ENCODE measurements at places on chromosomes 16 and 17.

DNA sequence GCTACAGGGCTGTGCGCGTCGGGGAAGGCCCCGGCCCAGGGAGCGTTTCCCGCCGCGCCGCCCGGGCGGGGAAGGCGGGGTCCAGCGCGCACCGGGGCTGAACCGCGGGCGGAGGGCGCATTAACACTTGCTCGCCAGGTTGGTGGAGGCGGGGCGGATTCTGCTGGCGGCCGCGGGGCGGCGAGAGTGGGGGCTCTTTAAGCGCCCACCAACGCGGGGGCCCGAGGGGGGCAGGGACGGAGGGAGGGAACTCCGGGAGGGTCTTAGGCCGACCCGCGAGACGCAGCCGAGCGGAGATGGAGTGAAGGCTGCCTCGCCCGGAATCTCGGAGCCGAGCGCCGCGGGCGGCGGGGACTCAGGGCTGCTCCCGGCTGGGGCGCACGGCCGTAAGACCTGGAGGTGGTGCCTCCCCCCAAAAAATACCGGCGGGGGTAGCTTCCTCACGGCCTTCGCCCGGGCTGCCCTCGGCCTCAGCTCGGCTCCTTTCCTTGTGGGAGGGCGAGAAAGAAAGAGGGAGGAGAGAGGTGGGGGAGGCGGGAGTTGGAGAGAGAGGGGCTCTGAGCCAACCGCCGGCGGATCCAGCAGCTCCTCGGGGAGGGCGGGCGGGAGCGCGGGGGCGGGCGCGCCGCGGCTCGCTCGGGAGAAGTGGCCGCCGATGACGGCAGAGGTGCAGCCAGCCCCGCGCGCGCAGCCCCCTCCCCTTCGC is 415 bp upstream of the FOXF1 start:
- peak overlapping the region; percentile 80 for H3K4me3 ChIP-seq
- H3K27me3 ChIP-seq: peaks cover 64% of the 10 kb centered on the region
- no peaks in the 10 kb centered on the region for H3K36me3 ChIP-seq
- no peak for DNase-seq
- no peak overlapping the region for H3K27ac ChIP-seq

DNA sequence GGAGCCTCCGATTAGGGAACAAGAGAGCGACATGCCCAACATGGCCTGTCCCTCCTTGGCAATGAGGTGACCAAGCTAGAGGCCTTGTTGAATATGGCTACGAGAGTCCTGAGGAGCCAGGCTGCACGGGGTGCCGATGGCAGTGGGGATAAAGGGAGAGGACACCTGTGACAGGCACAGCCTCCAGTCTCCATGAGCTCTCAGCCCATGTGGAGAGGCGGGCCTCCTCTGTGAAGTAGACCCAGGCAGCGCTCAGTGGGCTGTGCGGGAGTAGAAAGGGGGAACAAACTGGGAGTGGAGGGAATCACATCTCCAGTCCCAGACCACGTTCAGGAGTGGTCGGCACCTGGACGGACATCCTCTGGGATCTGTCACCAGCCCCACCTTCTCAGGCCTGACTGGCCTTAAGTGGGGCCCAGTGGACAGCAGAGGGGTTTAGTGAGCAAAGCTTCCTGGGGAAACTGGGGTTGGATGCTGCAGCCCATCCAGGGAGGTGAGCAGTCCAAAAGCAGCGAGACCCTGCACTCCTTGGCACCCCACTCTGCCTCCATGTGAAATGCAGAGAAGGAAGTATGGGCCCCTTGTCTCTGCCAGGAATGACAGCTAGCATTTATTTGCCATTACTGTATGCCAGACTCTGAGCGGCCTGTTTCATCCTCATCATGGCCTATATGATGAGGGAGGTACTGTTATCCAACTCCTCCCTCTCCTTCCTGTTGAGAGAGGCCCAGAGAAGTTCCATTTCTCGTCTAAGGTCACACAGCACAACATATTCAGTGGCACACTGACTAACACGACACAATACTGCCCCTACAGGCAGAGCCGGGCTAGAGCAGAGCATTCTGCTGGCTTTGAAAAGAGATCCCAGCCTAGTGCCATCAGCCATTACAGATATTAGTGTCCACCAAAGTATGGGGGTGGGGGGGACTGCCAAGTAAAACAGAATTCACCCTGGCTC is 4.5 kb upstream of the TMEM92 start:
- no peak overlapping the region for H3K4me3 ChIP-seq
- H3K27ac ChIP-seq: no peak overlapping the region
- peaks cover 2% of the 10 kb centered on the region for H3K36me3 ChIP-seq
- H3K4me1 ChIP-seq: peaks cover 10% of the 10 kb centered on the region
- DNase-seq: peak; percentile 65

- H3K36me3 ChIP-seq: peaks cover 2% of the 10 kb centered on the region
- no peak overlapping the region for H3K27ac ChIP-seq
These were observed 69.8 kb upstream of the METRNL start for GRCh38 chr17:83009414-83010205.

- H3K4me3 ChIP-seq: no peak overlapping the region
- peaks cover 3% of the 10 kb centered on the region for H3K36me3 ChIP-seq
- no peaks in the 10 kb centered on the region for H3K4me1 ChIP-seq
- H3K27ac ChIP-seq: no peak overlapping the region
- no peak for DNase-seq
- peaks cover 42% of the 10 kb centered on the region for H3K27me3 ChIP-seq
These were observed 142.3 kb downstream of the PMP22 start for GRCh38 chr17:15122857-15123256.

GRCh38 chr16:29668267-29668666 is 5.2 kb downstream of the SPN start:
- no peaks in the 10 kb centered on the region for H3K27me3 ChIP-seq
- peak overlapping the region; percentile 99 for H3K27ac ChIP-seq
- H3K36me3 ChIP-seq: peaks cover 82% of the 10 kb centered on the region
- DNase-seq: no peak
- H3K4me1 ChIP-seq: peaks cover 50% of the 10 kb centered on the region
- peak overlapping the region; percentile 95 for H3K4me3 ChIP-seq

GRCh38 chr17:75125984-75126383 is 5.6 kb downstream of the NT5C start:
- H3K4me1 ChIP-seq: peaks cover 28% of the 10 kb centered on the region
- H3K27ac ChIP-seq: no peak overlapping the region
- DNase-seq: no peak
- no peak overlapping the region for H3K4me3 ChIP-seq
- H3K36me3 ChIP-seq: peaks cover 7% of the 10 kb centered on the region
- no peaks in the 10 kb centered on the region for H3K27me3 ChIP-seq

GRCh38 chr16:5875416-5875815 is 777.8 kb upstream of the EEF2KMT start:
- H3K36me3 ChIP-seq: no peaks in the 10 kb centered on the region
- no peaks in the 10 kb centered on the region for H3K27me3 ChIP-seq
- no peaks in the 10 kb centered on the region for H3K4me1 ChIP-seq
- H3K27ac ChIP-seq: no peak overlapping the region
- no peak overlapping the region for H3K4me3 ChIP-seq

DNA sequence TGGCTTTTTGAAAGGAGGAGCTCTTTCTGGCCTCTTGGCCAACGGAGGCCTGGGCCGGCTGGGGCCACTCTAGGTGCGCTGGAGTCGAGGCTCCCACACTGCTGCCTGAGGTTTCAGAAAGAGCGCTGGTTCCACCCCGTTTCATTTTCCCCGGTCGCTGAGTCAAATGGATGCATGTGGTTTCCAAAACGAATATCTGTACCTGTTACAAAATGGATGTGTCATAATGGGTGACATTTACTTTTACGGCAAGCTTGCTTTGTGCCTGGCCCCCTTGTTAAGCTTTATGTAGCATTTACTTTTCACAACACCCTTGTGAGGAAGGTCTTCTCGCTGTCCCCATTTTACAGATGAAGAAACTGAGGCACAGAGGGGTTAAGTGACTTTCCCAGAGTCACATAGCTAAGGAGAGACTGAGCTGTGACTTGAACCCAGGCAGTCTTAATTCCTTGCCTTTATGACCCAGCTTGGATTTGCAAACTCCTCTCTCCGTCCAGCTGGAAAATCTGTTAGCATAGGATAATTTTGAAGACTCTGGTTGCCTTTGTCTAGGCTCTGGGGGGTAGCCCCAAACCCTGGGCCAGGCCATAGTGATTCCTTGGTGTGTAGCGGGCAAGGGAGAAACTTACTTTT is 10.6 kb downstream of the KSR1 start:
- no peak for DNase-seq
- H3K36me3 ChIP-seq: peaks cover 5% of the 10 kb centered on the region

- no peaks in the 10 kb centered on the region for H3K27me3 ChIP-seq
- DNase-seq: no peak
- H3K4me1 ChIP-seq: peaks cover 23% of the 10 kb centered on the region
- peaks cover 22% of the 10 kb centered on the region for H3K36me3 ChIP-seq
- peak within 1 kb of the TSS; percentile 87 for H3K4me3 ChIP-seq
These were observed at the start of gene PLCD3 for GRCh38 chr17:45132320-45132571. Gene PLCD3, minus strand, starts transcription at chr17:45132515. Its CDS starts 105 bp downstream, at chr17:45132410.

- peaks cover 6% of the 10 kb centered on the region for H3K4me1 ChIP-seq
- H3K27ac ChIP-seq: no peak overlapping the region
- H3K27me3 ChIP-seq: no peaks in the 10 kb centered on the region
- DNase-seq: no peak
These were observed 23.0 kb downstream of the TMC6 start for GRCh38 chr17:78105551-78105950.

- DNase-seq: no peak
- H3K36me3 ChIP-seq: no peaks in the 10 kb centered on the region
These were observed 229.6 kb downstream of the MRTFB start for GRCh38 chr16:14300705-14301168.

DNA sequence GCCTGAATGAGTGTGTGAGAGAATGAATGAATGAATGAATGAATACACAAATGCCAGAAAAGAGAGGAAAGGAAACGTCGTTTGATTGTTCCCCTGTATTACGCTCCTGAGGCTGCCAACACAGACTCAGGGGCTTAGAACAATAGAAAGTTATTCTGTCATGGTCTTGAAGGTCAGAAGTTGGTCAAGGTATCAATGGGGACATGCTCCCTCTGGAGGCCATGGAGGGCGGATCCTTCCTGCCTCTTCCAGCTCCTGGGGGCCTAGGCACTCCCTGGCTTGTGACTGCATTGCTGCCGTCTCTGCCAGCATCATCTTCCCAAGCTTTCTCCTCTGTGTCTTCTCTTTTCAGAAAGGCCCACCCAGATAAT is 1.5 kb upstream of the SLC38A8 start:
- H3K4me1 ChIP-seq: peaks cover 2% of the 10 kb centered on the region
- no peak overlapping the region for H3K4me3 ChIP-seq
- peaks cover 13% of the 10 kb centered on the region for H3K27me3 ChIP-seq
- H3K27ac ChIP-seq: peak overlapping the region; percentile 57
- DNase-seq: no peak

GRCh38 chr16:74742051-74742481 is 32.6 kb downstream of the FA2H start:
- H3K27me3 ChIP-seq: peaks cover 38% of the 10 kb centered on the region
- DNase-seq: no peak
- peaks cover 3% of the 10 kb centered on the region for H3K36me3 ChIP-seq
- H3K4me3 ChIP-seq: no peak overlapping the region
- no peaks in the 10 kb centered on the region for H3K4me1 ChIP-seq

DNA sequence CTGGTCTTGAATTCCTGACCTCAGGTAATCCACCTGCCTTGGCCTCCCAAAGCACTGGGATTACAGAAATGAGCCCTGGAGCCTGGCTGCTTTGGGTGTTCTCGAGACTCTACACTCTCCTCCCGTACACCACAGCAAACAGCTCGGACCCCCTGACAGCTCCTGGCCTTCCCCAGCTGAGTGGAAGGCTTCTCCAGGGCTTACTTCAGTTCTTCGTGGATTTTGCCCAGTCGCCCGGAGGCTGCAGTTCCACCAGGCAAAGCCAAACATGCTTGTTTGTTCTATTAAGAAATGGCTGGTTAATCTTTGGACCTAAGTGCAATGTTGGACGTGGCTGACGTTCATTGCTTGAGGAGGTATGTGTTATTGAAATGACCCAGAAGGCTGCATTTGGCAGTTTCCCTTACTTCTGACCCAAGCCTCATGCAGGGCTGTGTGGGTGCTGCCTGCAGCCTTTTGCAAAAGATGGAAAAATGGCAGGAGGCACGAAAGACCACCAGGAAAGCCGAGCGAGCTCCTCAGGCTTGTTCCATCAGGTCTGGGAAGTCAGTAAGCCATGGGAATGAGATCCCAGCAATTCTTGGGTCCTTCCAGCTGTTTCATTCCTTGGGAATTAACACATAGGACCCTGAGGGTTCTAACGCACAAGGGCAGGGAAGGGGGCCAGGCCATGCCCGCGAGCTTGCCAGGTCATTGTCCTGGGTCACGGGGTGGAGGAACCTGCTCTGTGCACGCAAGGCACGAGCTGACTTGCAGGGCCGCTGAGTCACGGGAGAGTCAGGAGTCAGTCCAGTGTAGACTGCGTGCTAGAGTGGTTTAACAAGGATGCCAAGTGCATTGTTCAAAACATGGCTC is 23.9 kb upstream of the KLHDC4 start:
- no peaks in the 10 kb centered on the region for H3K4me1 ChIP-seq
- DNase-seq: no peak
- no peak overlapping the region for H3K4me3 ChIP-seq
- H3K27ac ChIP-seq: no peak overlapping the region
- H3K27me3 ChIP-seq: no peaks in the 10 kb centered on the region

DNA sequence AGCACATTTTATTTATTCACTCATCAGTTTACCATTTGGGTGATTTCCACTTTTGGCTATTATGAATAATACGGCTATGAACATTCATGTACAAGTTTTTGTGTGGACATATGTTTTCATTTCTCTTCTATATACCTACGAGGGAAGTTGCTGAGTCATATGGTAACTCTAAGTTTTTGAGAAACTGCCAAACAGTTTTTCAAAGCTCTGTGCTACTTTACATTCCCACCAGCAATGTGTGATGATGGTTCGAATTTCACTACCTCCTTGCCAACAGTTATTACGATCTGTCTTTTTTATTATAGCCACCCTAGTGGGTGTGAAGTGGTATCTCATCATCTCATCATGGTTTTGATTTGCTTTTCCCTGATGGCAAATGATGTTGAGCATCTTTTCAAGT is 63.7 kb upstream of the MRTFB start:
- H3K4me3 ChIP-seq: no peak overlapping the region
- no peaks in the 10 kb centered on the region for H3K36me3 ChIP-seq
- H3K4me1 ChIP-seq: peaks cover 5% of the 10 kb centered on the region
- DNase-seq: no peak
- H3K27me3 ChIP-seq: peaks cover 25% of the 10 kb centered on the region
- no peak overlapping the region for H3K27ac ChIP-seq

GRCh38 chr17:49111934-49112333 is 20.6 kb upstream of the B4GALNT2 start:
- H3K4me3 ChIP-seq: no peak overlapping the region
- no peak overlapping the region for H3K27ac ChIP-seq
- peaks cover 2% of the 10 kb centered on the region for H3K36me3 ChIP-seq
- H3K27me3 ChIP-seq: peaks cover 19% of the 10 kb centered on the region
- no peaks in the 10 kb centered on the region for H3K4me1 ChIP-seq
- no peak for DNase-seq

- peaks cover 43% of the 10 kb centered on the region for H3K27me3 ChIP-seq
- H3K4me1 ChIP-seq: peaks cover 13% of the 10 kb centered on the region
- peak overlapping the region; percentile 82 for H3K4me3 ChIP-seq
- no peaks in the 10 kb centered on the region for H3K36me3 ChIP-seq
- no peak overlapping the region for H3K27ac ChIP-seq
These were observed 688 bp upstream of the ITGB3 start for GRCh38 chr17:47252766-47253512.

DNA sequence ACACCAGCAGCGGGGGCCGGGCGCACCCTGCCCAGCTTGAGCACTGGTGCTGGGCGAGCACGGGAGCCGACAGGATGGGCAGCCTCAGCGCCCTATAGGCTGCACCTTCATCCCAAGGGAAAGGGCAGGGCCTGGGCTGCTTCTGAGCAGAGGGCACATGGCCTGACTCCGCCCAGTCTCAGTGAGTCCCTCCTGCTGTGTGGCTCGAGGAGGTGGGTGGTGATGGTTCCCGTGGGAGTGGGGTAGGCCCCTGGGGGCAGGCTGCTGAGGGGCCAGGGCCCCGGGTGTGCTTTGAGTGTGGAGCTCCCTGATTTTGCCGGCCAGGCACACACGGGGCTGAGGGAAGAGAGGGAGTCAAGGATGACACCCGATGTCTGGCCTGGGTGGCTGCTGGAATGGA is 37.9 kb downstream of the TSC2 start:
- H3K4me3 ChIP-seq: no peak overlapping the region
- DNase-seq: no peak
- peaks cover 2% of the 10 kb centered on the region for H3K4me1 ChIP-seq
- H3K27ac ChIP-seq: no peak overlapping the region

Data from effector memory CD8-positive, alpha-beta T cell (primary cell).